ENCODE measurements at places on chromosomes 16 and 17.

- DNase-seq = peak; percentile 80
Measured at GRCh38 chr17:75501378-75502071, 13.8 kb downstream of the CASKIN2 start.

- no peak for DNase-seq
Measured at GRCh38 chr17:79028496-79029326, 4.7 kb downstream of the C1QTNF1 start.

- DNase-seq = no peak
Measured at GRCh38 chr17:62923258-62924150, 42.5 kb upstream of the TANC2 start.

- DNase-seq = no peak
Measured at GRCh38 chr16:79589601-79590102, 10.9 kb downstream of the MAF start.

DNA sequence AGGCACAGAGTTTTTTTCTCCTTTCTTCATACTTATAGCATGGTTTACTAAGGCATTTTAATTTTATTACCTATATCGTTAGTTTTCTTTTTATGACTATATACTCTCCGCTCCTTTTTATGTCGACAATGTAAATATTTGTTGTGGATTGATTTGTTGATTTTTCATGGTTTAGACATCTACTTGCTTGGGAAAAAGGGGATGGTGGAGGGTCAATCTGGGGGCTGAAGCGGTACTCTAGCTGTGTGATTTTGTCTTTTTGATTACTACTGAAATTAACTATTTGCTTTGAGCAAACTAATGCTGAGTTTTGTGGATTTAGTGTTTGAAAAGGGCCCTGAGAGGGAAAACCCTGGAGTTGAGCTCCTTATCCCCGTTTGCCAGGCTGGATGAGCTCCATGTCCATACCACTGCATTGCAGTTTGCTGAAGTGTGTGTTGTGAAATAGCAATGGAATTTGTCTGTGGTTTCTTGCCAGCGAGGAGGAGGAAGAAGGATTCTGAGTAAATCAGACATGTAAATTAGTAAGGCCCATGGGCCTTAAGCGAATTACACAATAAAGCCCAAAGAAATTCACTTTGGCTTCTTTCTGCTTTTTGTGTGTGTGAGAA is 72.0 kb downstream of the FTO start:
- no peak for DNase-seq

DNA sequence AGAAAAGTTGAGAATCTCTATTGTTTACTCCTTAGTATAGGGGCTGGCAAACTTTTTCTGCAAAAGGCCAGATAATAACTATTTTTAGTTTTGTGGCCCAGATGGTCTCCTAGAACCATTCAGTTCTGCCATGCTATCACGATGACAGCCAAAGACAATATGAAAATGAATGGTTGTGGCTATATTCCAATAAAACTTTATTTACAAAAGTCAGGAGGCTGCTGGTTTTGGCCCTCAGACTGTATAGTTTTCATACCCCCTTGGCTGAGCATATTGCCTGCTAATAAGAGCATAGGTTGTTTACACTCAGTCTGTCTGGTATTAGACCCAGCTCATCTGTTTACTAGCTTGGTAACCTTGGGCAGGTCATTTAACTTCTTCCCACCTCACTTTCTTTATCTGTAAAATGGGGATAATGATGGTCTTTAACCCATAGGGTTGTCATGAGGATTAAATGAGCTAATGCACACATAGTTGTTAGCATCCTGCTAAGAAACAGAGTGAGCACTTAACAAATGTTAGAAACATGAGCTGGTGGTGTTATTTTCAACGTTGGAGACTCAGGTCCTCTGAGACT is 156.3 kb downstream of the MSI2 start:
- no peak for DNase-seq

DNA sequence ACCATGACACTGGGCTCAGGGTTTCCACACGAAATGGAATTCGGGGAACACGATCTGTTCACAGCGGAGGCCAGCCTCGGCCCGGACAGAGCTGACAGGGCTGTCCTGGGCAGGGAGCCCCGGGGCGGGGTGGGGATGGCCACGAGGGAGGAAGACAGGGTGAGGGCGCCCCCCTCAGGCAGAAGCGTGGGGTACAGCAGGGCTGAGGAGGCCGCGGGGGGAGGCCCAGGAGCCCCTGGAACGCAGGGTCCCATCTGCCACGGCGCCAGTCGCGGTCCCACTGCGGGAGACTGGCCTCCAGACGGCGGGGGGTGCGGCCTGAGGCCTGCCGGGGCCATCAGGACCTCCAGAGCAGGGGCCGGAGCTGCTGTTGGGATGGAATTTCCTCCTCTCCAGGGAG is 75.9 kb downstream of the LMF1 start:
- DNase-seq = no peak

DNA sequence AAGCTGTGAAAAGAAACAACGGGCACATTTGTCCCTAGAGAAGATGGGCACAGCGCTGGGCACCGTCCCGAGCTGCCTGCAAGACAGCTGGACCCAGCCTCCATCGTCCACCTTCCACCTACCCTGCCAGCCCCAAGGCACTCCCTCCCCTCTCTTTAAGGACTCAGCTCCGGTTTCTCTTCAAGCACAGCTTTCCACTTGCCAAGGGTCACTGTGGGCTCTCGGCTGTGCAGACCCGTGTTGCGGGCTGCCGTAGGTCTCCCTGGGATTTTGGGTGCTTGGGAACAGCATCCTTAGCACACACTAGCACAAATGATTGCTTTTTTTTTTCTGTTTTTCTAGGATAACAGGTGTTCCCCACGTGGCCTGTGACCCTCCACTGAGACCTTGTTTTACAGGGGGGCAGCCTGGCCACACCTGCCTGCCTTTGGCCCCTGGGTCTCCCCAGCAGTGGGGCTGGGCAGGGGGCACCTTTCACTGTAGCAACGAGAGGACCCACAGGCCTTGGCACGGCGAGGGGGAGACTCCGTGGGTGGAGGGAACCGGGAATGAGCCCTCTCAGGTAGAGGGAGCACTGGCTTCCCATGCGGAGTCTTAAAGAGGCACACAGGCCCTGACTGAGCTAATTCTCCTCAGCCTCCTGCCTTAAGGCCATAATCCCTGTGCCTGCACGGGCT is 1.4 kb downstream of the CHMP6 start:
- peak; percentile 41 for DNase-seq

- DNase-seq = peak; percentile 25
Measured at GRCh38 chr17:7384489-7385081, 3.7 kb downstream of the TNK1 start.

Measured in frontal cortex (tissue), 4 donors.